Glutamatergic neuron (in vitro differentiated cells): ENCODE measurements at places on chromosomes 2 and 18.

DNA sequence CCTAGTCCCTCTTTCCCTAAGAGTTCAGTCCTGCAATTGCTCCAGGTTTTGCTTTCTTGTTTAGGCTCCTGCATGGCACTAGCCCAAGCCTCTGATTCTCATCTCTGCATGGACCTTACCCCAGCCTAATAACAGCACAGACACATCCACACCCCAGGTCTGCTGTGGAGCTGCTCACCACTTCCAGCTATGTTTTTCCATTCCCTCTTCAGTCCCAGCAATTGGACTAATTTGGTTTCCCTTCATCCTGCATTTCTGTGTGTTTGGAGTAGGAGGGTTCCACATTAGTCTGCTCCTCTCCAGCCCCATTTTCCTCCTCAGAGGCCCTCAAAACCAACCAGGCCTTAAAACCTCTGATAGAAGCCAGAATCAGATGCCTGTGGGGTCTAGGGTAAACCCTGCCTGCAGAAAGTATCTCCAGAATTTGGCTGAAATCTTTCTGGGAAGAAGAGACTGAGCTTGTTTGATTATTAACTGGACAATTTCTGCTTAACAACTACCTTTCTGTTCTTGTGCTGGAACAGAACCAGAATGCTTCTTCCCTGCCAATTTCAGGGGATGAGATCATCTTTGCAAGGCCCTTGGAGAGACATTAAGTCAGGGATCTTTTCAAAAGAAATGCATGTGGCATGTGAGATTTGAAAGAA is 95.9 kb downstream of the GFPT1 start:
- DNase-seq, result no peak

DNA sequence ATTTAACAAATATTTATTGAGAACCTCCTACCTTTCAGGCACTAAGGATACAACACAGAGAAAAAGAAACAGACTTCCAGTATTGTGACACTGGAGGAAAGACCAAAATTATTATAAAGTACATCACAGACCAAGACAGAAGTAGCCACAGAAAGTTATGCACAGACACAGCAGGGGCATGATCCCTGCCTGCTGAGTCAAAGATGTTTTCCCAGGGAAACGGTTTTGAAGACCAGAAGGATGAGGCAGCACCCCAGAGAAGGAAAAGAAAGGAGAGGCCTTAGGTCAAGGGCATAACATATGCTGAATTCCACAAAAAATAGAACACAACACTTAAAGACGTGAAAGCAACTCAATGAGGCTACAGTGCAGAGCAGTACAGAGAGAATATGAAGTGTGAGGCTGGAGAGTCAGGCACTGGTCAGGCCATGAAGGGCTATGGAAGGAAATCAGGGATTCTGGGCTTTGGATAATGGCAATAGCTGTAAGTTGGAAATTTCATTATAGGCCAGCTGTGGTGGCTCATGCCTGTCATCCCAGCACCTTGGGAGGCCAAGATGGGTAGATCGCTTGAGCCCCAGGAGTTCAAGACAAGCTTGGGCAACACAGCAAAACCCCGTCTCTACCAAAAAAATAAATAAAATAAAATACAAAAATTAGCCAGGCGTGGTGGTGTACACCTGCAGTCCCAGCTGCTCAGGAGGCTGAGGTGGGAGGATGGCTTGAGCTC is 8.2 kb downstream of the ADAM17 start:
- no peak for DNase-seq

DNA sequence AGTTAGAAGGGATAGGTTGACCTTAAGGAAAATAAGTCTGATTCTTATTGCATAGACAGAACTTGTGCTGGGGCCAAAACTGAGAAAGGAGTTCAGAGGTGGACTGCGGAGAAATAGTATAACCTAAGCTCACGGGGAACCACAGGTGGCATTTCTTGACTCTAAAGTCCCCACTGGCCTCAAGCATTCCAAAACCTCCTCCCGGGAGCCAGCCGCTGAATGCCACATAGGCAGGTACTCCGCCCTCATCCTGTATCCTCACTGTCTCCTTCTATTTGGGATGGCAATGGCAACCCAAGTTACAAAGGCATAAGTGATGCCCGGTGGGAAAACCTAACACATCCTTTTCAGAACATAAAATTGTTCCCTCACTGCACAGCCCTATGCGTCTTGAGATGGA is 173.0 kb downstream of the SP3 start:
- DNase-seq, result no peak

DNA sequence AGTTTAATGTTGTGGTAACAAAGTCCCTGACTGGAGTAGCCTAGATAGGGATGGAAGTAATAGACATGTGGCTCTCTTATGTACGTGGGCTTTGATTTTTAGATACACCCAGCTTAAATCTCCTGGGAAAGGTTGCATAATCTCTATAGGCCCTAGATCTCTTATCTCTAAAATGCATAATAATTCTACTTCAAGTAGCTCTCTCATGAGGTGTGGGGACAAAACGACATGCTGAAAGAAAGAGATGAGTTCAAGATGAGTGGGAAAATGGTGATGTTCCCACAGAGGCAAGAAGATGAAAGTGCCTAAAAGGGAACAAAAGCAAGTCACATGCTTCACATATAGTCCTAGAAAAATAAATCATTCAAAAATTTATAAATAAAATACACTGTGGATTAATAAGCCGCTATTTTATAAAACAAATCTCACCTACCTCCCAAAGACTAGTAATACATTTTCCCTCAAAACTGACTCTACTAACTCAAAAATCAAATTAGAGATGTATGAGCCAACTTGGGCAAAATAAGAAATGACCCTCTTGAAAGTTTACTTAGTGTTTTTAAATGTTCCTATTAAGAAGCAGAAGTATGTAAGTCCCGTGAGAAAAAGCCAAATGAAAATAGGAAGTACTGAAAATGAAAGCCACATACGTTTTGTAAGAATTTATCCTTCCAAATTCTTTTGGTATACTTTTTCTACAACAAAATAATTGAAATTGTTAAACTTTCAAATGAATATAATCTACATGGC is 148.2 kb upstream of the ITGA4 start:
- DNase-seq, result no peak

DNA sequence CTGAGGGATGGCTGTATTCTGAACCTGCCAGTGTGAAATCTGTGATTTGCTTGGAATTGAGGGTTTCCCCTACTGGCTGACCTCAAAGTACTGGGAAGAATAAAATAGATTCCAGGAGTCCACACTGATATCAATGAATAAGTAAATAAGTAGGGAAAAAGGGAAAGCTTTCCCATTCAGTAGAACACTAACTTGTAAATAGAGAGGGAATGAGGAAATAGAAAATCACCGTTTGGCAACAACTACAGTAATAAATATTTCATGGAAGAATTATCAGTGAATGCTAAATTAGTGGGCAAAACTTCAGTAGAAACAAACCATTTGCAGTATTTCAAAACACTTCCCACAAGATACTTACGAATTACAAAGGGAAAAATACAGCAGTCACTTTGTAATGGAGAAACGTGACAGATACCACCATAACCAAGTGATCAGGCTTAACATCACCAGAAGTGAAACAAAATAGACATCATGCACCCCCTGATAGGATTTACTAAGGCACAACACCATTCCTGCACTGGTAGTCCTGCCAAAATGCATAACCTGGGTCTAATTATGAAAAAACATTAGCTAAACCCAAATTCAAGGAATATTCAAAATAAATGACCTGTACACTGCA is 88.5 kb downstream of the ICA1L start:
- no peak for DNase-seq

DNA sequence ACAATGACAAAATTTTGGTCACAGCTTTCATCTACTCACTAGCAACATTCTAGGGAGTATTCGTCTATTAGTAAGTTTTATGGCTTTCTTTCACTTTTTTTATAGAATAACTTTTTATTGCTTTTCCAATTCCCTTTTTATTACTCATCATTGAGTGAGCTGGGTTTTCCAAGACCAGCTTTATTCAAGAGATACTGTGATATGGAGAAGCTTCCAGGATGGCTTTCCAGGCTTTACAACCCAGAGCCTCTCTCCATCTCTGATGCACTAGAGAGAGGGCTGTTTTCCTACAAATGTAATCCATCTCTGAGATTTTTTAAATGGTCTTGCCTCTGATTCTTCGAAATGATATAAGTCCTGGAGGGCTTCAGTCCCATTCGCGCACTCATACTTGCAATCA is 118.3 kb downstream of the LDLRAD4 start:
- no peak for DNase-seq

DNA sequence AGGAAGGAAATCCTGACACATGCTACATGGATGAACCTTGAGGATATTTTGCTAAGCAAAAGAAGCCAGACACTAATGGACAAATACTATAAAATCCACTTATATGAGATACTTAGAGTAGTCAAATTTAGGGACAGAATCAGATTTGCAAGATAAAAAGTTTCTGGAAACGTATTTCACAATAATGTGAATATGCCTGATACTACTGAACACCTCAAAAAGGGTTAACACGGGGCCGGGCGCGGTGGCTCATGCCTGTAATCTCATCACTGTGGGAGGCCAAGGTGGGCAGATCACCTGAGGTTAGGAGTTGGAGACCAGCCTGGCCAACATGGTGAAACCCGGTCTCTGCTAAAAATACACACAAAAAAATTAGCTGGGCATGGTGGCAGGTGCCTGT is 1.7 kb upstream of the RMC1 start:
- no peak for DNase-seq

DNA sequence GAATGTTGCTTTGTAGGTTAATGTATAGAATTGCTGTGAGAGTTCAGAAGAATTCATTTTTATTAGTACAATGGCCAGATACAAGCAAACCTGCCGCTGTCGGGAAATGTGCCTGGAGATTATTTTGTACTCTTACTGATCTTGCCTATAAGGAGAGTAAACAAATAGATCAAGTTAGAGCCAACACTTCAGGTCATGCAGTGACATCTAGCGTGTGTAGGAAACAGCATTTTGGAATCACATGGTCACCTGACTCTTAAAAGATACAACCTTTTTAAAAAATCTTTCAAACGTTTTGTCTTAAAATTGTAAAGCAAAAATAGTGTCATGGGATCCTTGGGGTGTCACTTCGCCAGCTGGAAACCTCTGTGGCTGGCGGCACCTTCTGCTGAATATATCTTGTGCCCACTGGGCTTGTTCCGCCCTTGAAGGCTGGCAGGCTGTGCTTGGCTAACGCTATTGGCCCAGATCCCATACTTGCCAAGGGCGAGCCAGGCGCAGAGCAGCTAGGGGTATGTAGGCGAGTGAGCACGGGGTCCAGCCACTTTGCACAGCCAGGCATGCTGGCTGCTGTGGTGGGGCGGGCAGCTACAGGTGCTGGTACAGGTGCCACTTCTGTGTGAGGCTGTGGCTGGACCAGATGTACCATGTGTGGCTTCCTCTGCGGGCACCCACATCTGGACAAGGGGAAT is 19.5 kb upstream of the RPRM start:
- no peak for DNase-seq

DNA sequence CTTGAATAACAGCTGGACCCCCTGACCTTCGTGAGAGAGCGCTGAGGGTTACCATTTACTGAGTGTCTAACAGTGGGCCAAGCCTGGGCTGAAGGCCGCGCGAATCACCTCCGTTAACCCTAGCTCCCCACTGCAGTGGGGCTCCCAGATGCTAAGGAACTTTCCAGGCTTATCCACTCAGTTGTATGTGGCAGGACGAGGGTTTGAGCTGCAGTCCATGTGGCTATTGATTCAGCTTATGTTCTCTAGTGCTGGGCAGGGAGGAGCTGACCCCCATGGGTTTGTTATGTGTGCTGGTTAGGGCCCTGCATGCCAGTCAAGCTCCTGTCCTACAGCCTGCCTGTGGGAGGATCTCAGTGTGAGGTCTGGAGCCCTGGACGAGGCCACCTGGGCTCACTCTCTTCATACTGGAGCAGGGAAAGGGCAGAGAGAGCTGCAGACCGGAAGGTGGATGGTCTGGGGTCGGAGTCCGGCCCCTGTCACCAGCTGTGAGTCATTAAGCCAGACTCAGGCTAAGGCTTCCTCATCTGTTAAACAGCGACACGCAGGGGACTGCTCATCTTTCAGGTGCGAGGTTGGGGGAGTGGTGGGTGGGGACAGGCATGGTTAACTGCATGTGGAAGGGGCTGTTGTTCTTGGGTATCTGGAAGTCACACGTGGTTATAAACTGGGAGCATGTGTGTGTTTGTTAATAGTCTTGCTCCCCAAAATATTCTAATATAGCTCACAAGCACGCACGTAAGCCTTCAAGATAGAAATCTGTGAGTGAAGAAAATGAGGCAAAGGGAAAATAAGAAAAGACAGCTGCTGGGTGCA is 6.6 kb downstream of the PSD4 start:
- DNase-seq, result no peak

DNA sequence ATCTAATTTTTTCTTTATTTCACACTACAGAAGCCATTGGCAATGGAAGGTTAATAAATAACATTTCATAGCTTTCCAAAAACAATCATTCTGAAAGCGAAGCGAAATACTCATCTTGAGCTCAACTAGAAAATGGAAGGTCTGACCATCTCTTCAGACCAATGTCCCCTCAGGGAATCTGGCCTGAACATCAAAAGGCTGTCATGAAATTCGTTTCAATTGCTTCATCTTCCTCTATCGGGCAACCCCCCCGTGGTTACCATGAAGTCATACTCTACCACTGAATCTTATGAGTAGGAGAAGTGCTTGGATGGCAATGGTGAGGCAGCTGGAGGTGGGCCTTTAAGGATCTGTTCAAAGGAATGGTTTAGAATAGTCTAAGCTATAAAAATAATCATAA is 22.9 kb upstream of the CYTIP start:
- no peak for DNase-seq

- no peak for DNase-seq
Measured at GRCh38 chr2:151649966-151650365, 84.3 kb downstream of the NEB start.

GRCh38 chr2:222333397-222333796 is 34.6 kb upstream of the PAX3 start:
- no peak for DNase-seq

DNA sequence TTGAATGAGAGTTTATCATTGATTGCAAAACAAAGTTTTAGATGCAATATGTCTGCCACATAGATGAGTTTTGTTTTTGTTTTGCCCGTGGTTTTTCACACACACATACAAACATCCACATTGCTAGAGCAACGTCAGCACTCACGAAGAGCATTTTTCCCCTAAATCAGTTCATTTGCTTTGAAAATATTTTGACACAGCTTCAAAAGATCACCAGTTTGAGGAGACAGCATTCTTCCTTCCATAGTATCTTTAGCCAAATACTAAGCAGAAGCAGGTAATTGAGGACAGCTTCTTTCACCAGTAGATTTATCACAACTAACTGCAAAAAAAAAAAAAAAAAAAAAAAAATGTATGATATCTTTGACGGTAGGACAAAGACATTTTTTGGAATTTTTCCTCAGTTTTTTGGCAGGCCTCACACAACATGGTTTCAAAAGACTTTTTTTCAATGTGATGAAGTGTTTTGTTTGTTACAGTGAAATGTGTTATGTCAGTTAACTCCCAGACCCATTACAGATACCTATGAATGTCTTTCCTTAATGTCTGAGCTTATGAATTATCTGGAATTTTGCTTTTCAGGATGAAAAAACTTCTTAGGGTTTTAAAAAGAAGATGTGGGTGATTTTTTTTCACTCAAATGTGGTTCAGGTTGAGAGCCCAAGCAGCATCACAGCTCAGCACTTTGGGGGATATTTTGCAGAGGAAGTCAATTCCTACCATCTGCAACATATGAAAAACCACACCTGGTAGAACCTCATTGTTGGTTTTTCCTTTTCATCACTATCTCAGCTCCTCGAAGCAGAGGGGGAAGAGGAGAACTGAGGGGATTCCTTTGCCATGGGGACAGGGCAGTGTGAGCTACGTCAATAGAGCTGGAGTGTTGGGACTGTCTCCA is 31.6 kb downstream of the AOX1 start:
- DNase-seq, result no peak

- DNase-seq, result no peak
Measured at GRCh38 chr18:34929336-34929780, 111.9 kb upstream of the MAPRE2 start.
